ENCODE measurements at places on chromosomes 6 and 20.
A peak's percentile ranks its signal among the peaks of the same experiment; 100 is the strongest.

GRCh38 chr6:35522660-35523658 lies 10.3 kb upstream of the TULP1 start:
- DNase-seq, result peak; percentile 79

GRCh38 chr20:62696989-62697388 lies 11.6 kb upstream of the NTSR1 start:
- DNase-seq, result no peak

- DNase-seq, result no peak
These were observed 172.8 kb downstream of the GJA1 start for GRCh38 chr6:121608270-121608669.

- peak; percentile 82 for DNase-seq
These were observed 202.2 kb upstream of the CDYL start for GRCh38 chr6:4574007-4574406.

DNA sequence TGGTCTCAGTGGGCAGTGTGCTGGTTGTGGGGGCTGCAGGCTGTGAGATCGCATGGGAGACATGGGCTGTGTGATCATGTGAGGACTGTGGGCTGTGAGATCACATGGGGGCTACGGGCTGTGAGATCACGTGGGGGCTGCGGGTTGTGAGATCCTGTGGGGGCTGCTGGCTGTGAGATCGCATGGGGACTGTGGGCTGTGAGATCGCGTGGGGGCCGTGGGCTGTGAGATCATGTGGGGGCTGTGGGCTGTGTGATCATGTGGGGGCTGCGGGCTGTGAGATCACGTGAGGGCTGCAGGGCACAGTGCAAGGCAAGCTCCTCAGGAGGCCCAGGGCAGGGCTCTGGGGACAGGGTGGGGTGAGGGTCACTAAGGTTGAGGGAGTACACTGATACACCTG lies 140.5 kb upstream of the CST7 start:
- no peak for DNase-seq

DNA sequence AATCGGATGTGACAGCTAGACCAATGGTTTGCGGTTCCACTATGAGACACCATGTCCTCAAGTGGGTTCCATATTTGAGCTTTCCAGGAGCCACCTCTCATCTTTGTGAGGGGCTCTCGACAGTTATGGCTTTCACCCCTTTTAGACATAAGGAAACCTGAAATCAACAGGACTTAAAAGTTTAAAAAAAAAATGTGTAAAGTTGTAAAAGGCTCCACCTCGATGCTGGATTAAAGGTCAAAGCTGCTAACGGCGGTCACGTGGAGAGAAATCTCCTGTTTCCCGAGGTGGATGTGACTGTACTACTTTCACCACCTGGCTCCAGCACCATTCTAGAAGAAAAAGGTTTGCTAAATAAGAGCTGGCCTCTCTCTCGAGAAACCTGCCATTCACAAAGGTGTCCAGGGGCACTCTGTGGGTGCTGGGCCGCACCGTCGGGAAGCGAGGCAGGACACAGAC lies 542 bp downstream of the ATP5F1E start:
- peak; percentile 14 for DNase-seq

GRCh38 chr20:37194621-37195417 lies 15.5 kb upstream of the MROH8 start:
- DNase-seq, result peak; percentile 25

GRCh38 chr6:159761129-159761872 lies 544 bp upstream of the ACAT2 start:
- DNase-seq, result no peak

DNA sequence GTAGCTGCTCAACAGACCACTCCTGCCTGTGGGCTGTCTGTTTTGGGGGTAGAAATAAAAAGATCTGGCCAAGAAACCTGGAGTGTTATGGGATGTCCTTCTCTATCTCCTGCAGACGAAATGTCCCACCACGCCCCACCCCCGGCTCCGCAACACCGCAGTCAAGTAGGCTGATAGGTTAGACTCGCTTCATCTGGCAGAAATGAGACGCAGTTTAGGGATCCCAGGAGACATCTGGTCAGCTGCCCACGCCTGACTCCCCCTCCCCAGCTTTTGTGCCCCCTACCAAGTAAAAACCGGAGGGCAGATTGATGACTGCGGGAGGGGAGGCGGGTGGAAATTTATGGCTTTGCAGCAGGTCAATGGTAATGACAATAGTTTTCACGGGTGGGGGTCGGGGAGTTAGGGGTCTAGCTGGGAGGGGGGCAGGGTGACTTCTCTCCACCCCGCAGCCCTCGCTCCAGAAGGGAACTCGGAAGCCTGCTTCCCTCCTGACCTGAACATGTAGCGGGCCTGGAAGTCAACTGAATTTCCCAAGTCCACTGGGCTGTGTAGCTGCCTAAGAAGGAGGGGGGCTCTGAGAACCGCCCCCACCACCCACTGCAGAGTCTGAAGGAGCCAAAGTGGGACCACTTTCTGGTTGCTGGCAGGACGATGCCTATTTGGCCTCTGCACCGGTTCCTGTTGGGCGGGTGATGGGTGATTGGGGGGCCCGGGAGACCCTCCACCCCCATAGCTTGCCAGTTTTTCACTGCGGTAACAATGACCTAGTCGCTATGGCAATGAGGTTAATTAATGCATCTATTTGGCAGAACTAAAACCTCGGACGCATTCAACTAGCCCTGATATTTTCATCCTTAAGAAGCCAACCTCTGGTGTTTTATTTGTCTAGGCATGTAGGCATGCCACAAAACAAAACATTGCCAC lies 25.7 kb downstream of the PMEPA1 start:
- DNase-seq, result no peak

- no peak for DNase-seq
These were observed 3.4 kb upstream of the MICAL1 start for GRCh38 chr6:109458774-109459531.

DNA sequence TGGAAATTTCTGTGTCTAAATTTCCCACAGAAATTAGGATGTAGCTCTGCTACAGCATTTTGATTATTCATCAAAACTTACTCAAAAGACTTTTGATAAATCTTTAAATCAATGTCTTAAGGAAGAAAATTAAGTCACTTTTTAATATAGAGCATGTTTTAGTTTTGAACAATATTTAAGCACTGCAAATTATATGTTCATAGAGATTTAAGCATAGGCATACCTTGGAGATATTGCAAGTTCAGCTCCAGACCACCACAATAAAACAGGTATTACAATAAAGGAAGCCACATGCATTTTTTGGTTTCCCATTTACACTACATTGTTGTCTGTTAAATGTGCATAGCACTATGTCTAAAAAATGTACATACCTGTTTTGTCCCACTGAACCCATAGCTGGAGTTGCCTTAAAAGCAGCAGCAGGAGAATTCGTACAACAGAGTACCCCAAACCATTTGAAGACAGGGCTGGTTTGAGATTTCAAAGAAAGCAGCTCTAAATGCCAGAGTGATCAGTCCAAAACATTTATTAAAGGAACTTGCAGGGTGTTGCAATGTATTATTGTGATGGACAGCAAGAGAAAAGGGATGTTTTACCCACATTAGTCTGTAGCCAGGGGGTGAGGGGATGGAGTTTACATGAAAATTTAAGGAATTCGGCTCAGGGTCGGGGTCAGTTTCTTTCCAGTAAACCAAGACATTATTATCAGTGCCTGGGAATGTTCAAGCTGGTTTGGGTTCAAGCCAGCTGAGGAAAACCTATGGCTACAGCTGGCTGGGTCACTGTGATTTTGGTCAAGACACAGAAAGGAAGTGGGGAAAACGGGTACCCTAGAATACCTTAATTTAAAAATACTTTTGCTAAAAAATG lies 6.3 kb upstream of the LOC128125822 start:
- no peak for DNase-seq

DNA sequence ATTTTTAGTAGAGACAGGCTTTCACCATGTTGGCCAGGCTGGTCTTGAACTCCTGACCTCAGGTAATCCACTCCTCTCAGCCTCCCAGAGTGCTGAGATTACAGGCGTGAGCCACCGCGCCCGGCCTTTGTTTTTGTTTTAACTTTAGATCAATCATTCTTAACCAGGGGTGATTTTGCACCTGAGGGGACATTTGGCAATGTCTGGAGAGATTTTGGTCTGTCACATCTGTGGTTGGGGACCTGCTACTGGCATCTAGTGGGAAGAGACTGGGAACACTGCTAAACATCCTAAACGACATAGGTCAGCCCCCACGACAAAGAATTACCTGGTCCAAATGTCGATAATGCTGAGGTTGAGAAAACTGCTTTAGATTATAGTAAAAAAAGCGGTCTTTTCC lies 82.3 kb downstream of the C6orf52 start:
- no peak for DNase-seq

- peak; percentile 75 for DNase-seq
These were observed 251.5 kb downstream of the SOX4 start for GRCh38 chr6:21845018-21845417.

GRCh38 chr6:158756977-158757752 lies 62.0 kb downstream of the EZR start:
- no peak for DNase-seq

DNA sequence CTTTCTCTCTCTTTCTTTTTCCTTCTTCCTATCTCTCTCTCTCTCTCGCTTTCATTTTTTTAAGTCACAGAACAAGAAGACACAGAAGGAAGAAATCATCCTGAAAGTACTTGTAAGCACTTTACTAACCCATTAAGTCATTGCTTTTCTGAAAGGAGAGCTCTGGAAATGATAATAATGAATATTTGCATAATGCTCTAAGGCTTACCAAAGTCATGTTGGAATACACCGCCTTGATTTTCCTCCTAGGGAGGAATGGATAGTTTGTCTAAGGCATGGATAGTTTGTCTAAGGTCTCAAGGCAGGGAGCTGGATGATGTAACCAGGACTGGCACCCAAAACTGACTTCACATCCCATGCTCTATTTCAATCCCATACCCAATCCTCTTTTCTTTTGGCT lies 12.9 kb upstream of the CTCFL start:
- no peak for DNase-seq

DNA sequence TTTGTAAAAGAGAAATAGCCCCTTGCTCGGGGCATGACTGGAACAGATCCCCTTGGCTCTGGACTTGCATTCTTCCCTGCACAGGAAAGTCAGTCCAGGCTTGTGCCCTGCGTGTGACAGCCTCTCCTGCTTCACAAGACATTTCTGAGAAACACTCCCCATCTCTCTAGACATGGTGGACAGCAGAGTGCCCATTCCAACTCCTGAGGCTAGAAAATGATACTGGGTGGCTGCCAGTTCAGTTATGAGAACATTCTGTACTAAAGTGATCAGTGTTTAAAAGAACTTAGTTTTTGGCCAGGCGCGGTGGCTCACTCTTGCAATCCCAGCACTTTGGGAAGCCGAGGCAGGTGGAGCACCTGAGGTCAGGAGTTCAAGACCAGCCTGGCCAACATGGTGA lies 41.3 kb downstream of the TGM3 start:
- DNase-seq, result no peak

DNA sequence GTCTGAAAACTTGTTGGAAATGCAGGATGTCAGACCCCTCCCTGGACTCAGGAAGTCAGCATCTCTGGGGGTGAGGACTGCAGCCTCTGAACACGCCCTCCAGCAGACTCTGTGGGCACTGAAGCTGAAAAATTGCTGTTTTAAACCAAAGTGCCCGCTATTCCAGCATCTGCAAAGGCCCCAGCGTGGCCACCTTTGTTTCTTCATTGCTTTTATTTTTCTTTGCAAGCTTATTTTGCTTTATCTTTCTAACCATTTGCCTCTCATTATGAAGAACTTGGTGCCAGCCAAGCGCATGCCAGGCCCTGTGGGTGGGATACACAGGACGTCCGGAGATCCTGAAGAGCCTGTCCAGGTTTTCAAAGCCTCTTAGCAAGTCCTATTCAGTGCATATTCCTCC lies 203.9 kb upstream of the CST7 start:
- no peak for DNase-seq

DNA sequence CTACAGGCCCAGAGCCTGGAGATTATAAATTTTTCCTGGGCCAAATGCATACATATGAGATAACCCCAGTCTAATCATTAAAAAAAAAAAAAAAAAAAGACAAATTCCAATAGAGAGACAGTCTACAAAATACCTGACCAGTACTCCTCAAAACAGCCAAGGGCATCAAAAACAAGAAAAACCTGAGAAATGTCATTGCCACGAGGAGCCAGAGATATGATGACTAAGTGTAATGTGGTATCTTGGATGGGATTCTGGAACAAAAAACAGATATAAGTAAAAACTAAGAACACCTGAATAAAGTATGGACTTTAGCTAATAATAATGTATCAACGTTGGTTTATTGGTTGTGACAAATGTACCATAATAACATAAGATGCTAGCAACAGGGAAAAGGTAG lies 24.9 kb downstream of the UBE2V1 start:
- DNase-seq, result no peak

- DNase-seq, result no peak
These were observed 12.2 kb downstream of the SNAP91 start for GRCh38 chr6:83696674-83697073.

- no peak for DNase-seq
These were observed 9.6 kb upstream of the SH3BGRL2 start for GRCh38 chr6:79621579-79621978.

GRCh38 chr20:42581311-42581710 lies 608.4 kb downstream of the PTPRT start:
- DNase-seq, result no peak

- no peak for DNase-seq
These were observed 307 bp downstream of the RANBP9 start for GRCh38 chr6:13711324-13711732.

DNA sequence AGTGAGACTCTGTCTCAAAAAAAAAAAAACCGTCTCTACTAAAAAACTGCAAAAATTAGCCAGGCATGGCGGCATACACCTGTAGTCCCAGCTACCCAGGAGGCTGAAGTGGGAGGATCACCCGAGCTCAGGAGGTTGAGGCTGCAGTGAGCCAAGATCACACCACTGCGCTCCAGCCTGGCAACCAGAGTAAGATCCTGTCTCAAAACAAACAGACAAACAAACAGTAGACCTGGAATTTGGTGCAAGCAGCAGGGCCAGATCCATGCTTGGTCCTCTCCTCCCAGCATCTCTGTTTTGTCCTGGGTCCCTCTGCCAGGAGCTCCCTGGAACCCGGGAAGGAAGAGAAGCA lies 11.6 kb downstream of the RIPOR3 start:
- no peak for DNase-seq

GRCh38 chr6:41064841-41065240 lies 7.3 kb downstream of the OARD1 start:
- DNase-seq, result no peak

- DNase-seq, result no peak
These were observed 12.8 kb downstream of the ZDHHC14 start for GRCh38 chr6:157393669-157394327.

Data from tongue (tissue), 3 donors.